ENCODE measurements at places on chromosomes 13 and 19.

- DNase-seq: no peak
These were observed 12.4 kb downstream of the PRR36 start for GRCh38 chr19:7861619-7862412.

- DNase-seq: no peak
These were observed 6.2 kb downstream of the MYO1F start for GRCh38 chr19:8571006-8571411.

GRCh38 chr19:3465552-3465951, 14.8 kb downstream of the SMIM24 start:
- no peak for DNase-seq

- no peak for DNase-seq
These were observed 152.5 kb downstream of the IER2 start for GRCh38 chr19:13302526-13303270.

- DNase-seq: no peak
These were observed 40.8 kb downstream of the BBC3 start for GRCh38 chr19:47190167-47190727.

Data from hematopoietic multipotent progenitor cell treated with erythropoietin and hydrocortisone succinate and interleukin-3 and kit ligand, for 15 days (in vitro differentiated cells).